ENCODE measurements at places on chromosomes 3 and 15.
A peak's percentile ranks its signal among the peaks of the same experiment; 100 is the strongest.

DNA sequence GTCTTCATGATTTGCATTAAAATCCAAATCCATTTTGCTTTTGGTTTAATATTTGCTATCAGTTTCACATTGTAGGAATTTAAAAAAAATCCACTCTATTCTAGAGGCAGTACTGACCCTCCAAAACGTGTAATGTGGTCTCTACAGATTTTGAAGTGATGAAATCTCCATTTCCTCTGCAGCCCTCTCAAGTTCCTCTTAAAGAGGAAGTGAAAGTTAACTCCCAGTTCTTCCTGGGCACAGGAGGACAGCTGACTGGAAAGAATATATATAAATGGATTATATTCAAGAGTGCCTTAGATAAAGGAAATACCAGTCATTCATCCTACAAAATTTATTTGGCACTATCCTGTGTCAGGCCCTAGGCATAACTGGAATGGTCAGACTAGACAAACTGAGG, 83.5 kb upstream of the PLCL2 start:
- DNase-seq: no peak

GRCh38 chr15:52440414-52440813, 88.3 kb downstream of the MYO5A start:
- no peak for DNase-seq

- no peak for DNase-seq
Measured at GRCh38 chr3:10011631-10012030, 14.6 kb upstream of the FANCD2 start.

GRCh38 chr3:185145511-185145910, 7.3 kb downstream of the C3orf70 start:
- DNase-seq: no peak

GRCh38 chr3:31262201-31262600, 270.5 kb upstream of the STT3B start:
- DNase-seq: no peak

DNA sequence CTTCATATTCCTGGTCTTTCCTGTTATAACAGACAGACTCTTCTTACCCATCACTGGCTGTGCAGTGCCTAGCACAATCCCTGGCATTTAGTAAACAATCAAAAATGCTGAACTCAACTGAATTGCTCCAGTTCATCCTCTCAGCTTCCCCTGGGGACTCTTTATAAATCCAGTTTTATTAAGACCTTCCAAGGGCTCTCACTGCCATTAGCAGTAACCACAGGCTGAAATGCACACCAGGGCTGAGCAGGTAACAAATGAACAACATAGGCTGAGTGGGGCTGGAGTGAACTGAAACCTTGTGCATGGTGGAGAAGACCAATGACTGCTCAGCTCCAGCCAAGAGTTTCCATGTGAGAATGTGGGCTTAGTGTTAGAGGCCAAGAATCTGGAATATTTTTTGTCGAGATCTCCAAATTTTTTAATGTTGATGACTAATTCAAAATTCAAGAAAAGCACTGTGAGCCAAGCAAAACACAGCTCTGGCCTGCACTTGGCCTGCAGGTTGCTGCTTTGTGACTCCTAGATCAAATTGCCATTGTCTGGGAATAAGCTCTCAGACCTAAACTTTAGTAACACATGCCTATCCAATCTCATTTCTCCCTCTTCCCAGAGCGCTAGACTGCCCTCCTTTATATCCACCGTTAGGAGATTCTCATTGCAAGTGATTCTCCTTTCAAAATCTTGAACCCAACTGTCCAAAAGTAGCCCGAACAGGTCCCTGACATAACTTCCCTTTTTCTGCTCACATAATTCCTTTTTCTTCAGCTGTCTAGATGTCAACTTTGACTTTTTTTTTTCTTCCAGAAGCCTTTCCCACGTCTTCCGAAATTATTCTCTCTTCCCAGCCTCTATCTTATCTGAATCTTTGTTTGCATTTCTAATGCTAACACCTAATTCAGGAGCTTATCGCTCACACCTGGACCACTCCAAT, 7.4 kb downstream of the SQOR start:
- no peak for DNase-seq

GRCh38 chr3:45024542-45025255, 1.4 kb upstream of the CLEC3B start:
- DNase-seq: no peak

DNA sequence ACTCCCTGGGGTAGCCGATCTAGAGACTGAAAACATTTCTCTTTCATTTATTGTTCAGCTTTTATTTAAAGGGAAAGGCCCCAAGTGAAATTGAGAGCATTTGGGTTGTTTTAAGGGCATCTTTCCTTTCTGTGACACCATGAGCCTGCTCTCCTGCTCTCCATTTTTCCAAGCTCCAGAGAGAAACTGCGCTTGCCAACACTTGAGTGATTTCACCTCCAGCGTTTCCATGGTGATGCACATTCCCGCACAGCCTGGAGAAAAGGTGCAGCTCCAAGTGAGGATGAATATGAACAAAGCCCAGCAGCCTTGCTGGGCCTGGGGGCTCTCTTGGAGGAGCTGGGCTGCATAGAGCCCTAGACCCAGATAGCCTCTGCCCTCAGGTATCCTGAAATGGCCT, 159.2 kb upstream of the PPP2R3A start:
- no peak for DNase-seq

GRCh38 chr3:175477651-175478224, 618.6 kb downstream of the NAALADL2 start:
- DNase-seq: no peak

DNA sequence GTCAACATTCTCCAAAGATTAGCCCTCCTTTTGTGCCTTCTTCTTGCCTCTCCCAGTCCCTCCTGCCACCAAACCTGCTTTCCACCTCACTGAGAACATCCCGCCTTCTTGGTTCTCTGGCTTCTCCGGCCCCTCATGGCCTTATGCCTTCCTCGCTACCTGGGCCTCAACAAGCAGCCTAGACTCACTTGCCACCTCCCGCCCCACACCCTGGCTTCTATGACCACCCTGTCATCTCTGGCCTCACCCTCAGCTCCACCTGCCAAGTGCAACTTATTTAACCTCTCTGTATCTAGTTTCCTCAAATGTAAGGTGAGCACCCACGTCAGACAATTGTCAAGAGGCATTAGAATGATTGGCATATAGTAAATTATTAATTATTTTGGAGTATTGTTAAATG, 68.8 kb upstream of the MEX3B start:
- DNase-seq: no peak

- no peak for DNase-seq
Measured at GRCh38 chr3:129967761-129968160, 6.8 kb upstream of the TRH start.

- DNase-seq: no peak
Measured at GRCh38 chr15:101371081-101371480, 76.0 kb upstream of the SNRPA1 start.

GRCh38 chr15:88003541-88004327, 252.8 kb downstream of the NTRK3 start:
- no peak for DNase-seq

GRCh38 chr3:41131224-41131623, 68.1 kb upstream of the CTNNB1 start:
- no peak for DNase-seq

- DNase-seq: no peak
Measured at GRCh38 chr3:116566478-116566960, 121.2 kb upstream of the LSAMP start.

DNA sequence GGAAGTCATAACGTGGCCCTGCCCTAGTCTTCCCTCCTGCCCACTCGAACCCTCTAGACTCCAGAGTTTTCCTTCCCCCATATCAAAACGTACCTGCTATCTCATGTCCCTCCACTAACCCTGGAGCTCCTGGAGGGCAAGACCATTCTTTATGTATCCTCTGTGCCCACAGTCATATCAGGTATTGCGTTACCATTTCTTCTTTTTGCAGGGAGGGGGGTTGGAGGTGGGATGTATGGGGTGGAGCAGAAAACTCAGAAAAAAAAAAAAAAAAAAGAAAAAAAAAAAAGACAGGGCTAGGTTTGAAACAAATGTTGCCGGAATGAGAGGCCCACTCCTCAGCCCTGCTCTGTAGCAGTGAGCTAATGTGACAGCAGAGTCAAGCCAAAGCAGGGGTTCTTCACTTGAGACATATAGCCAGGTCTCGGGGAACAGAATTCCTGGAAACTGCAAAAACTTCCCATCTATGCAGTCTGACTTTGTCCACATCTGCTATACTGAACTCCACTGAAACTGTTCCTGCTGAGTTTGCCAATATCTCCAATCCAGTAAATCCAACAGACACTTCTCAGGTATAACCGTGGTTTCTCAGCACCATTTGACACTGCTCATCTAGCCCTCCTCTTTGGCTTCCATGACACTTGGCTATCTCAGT, 31.1 kb downstream of the PARP16 start:
- DNase-seq: no peak

GRCh38 chr3:131688370-131688769, 185.6 kb upstream of the MRPL3 start:
- no peak for DNase-seq

DNA sequence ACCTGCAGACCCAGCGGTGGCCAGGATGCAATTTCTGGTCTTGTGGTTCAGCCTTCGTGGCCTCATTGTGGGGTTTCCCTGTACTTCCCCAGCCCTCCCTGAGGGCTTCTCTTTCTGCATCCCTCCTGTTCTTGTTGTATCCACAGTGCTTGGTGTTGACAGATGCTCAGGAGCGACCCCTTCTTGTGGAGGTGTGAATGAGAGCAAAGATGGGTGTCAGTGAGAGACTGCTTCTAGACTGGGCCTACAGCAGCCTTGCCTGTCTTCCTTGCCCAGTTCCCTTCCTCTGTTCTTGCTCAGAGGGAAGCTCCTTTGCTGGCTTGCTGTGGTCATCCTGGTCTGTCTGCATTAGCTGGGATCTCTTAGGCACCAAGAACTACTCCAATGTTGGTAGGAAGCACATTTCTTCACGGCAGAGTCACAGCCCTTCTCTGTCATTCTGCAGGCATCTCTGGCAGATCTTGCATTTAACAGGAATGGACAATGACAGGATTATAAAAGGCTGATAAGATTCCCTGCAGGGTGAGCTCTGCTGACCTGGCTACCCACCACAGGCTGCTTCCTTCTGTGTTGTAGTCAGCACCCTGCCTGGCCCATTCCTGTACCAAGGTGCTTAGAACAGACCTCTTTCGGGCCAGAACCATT, 317.8 kb upstream of the C2CD4B start:
- no peak for DNase-seq

DNA sequence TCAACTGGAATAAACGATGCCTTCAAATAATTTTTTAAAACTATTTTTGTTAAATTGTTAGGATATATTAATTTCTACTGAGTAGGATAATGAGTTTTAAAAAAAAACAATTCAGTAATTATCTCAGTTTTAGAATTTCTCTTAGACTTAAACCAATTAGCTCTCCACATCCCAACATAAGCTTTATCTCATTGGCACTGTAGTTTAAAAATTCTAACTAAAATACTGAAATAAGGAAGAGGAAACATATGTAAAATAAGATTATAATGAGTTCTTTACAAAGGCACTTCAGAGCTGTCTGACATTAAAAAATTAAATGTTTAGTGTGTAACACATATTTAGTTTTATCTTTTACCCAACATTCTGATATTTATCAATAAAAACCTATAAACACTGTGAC, 558.3 kb downstream of the NAALADL2 start:
- no peak for DNase-seq

- DNase-seq: no peak
Measured at GRCh38 chr3:35184775-35185174, 454.6 kb upstream of the ARPP21 start.

DNA sequence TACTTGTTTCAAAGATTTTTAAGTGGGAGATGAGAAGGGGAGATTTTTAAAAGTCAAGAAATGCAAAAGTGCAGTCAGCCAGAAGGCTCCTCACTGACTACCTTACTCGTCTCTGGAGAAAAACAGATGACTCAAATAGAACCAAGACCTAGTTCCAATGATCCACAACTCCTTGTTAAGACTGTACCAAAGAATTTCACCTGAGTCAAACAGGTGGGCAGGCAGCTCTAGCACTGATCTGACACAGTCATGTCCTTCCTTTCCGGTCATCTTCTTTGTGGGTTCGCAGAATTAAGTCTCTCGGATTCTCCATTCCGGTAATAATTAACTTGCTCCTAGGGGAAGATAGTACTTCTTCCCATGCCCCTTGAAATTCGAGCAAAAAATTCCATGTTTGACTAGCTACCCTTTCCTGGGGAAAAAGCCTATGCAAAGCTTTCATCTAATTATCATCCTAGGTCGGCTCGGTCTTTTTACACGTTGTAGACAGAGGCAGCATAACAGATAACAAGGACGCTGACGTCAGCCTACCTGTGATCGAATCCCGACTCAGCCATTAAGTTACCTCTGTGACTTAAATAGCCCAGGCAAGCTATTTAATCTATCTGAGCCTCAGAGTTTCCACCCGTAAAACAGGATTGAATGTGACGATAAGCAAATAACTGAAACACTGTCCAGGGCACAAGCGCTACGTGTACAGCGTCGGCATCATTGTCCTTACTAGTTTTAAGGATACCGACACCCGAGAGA, 758 bp downstream of the SELENOK start:
- DNase-seq: peak; percentile 73

DNA sequence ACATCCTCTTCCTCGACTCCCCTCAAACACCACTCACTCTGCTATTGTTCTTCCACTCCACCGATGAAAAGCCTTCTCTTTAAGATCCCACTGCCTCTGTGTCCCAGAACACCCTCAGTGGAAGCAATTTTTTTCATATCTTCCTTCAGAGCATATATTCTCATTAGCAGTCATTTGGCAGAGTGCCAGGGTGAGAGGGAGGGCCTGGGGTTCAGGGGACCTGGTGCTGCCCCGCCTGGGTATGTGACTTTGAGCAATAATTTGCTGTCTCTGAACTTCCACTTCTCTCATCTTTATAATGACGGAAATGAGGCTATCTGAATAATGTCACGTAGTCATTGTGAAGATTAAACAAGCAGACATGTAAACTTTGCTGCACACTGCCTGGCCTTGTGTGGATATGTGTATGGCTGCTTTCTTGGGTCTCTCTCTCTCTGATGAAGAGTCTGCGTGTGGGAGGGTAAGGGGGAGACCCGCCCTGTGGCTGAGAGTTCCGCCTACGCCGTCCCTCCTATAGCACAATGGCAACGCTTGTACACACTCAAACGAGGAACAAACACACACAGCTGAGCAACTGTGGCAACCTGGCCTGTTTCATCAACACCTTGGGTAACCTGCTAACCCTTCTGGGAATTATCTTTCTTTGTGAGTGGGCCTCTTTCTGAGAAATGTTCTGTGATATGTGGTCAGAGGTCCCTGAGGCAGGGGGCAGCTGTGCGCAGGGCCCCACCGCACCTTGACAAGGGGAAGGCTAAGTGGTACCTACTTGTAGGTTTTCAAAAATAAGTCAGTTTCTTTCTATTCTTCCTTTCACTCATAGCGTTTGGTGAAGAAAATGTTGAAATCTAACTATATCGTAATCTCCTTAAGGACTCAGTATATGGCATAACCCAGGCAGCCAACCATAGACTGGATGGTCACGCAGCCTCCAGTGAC, 369.8 kb downstream of the SV2B start:
- peak; percentile 78 for DNase-seq

GRCh38 chr3:129628169-129628522, 21.7 kb upstream of the PLXND1 start:
- no peak for DNase-seq

- no peak for DNase-seq
Measured at GRCh38 chr3:180036092-180036670, 556 bp downstream of the PEX5L start.

GRCh38 chr3:123341871-123342630, 106.8 kb downstream of the ADCY5 start:
- DNase-seq: no peak

GRCh38 chr15:76905855-76906254, 715 bp upstream of the SCAPER start:
- DNase-seq: no peak

- DNase-seq: no peak
Measured at GRCh38 chr3:26682406-26682805, 59.8 kb downstream of the LRRC3B start.

GRCh38 chr15:68815598-68815997, 5.1 kb downstream of the ANP32A start:
- peak; percentile 22 for DNase-seq

GRCh38 chr3:182424006-182424405, 369.3 kb upstream of the ATP11B start:
- no peak for DNase-seq
